ENCODE measurements at places on chromosomes 7 and 10. TPM values are rescaled to one million over a fixed set of nuclear protein-coding genes. Genes with fewer than 3 reads are reported as not detected.
A peak's percentile ranks its signal among the peaks of the same experiment; 100 is the strongest.

DNA sequence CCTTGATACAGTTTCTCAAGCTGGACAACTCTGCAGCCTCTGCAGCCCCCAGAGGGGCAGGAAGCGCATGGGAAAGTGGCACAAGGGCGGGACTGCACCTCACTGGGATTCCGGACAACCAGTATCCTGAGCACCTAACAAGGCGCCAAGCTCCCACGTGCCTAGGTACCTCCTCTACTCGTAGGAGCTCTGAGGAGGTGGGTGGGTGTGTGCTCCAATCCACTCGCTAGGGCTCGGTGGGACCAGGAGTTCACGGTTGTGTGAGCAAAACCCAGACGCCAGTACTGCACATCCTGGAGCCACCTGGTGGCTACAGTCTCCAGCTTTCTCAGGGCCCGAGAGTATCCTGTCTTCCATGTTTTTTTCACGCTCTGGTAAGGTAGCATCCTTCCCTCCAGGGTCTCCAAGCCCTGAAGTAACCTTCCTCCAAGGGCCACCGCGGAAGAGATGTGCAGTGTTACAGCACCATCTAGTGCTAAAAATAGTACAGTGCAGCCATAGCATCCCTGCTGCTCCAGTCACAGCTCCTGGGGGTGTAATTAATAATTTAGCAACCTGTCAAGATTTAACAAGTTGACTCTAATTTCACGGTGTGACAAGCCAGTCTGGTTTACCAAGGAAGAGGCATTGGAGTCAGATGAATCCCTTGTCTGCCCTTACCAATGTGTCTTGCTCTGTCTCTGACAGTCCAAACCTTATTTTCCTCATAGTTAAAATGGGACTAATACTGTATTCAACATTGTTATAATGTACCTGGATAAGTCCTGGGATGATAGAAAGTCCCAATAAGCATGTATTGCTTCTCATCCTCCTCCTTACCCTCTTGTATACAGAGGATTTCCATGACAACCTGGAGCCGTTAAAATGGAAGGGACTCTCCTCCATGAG lies 70.4 kb downstream of the HERPUD2 start:
- H3K36me3 ChIP-seq = 0 out of 2 replicates have a peak, but pooled peaks cover 7% of the 10 kb centered on the region
- no peak overlapping the region for H3K4me3 ChIP-seq
- no peak overlapping the region for H3K27ac ChIP-seq
- DNase-seq = peak; percentile 49
- no peaks in the 10 kb centered on the region for H3K4me1 ChIP-seq

DNA sequence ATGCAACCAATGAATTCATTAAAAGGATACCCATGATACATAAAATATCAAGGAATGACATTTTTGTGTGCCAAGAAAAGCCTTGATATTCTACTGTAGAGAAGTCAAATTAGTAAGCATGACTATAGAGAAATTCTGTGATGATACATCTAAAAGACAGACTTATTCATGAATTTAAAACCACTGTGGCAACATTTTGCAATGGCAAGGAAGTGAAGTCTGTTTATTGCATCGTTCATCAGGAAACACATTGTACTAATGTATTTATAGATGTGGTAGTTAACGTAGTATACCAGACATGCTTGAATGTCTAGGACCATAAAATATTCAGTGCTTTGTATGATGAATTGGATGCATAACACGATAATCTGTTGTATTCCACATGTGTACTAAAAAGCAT lies 9.3 kb upstream of the CLEC5A start:
- H3K27ac ChIP-seq = peak overlapping the region; percentile 53
- H3K27me3 ChIP-seq = no peaks in the 10 kb centered on the region
- H3K4me3 ChIP-seq = 0 out of 2 replicates have a peak overlapping the region, but pooled peaks have one; percentile 20
- peak; percentile 65 for DNase-seq
- H3K36me3 ChIP-seq = no peaks in the 10 kb centered on the region

DNA sequence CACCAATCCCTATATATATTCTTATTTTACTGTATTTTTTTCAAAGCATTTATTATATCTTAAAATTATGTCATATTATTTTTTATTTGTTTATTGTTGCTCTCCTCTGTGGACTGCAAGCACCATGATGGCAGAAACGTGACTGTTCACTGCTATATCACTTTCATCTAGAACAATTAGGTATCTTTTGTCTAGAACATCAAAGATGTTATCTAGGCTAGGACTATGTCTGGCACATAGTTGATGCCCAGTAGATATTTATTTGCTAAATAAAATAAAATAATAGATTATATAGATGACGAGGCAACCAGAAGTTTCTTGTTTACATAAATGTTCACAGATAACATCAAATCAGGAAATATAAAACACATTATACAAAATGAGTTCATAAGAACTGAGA lies 12.4 kb upstream of the GPR158 start:
- no peaks in the 10 kb centered on the region for H3K4me1 ChIP-seq
- peaks cover 11% of the 10 kb centered on the region for H3K27me3 ChIP-seq
- DNase-seq = no peak
- H3K27ac ChIP-seq = no peak overlapping the region

The CALCR gene
- not detected for total RNA-seq

The MYO1G gene
- total RNA-seq = not detected

DNA sequence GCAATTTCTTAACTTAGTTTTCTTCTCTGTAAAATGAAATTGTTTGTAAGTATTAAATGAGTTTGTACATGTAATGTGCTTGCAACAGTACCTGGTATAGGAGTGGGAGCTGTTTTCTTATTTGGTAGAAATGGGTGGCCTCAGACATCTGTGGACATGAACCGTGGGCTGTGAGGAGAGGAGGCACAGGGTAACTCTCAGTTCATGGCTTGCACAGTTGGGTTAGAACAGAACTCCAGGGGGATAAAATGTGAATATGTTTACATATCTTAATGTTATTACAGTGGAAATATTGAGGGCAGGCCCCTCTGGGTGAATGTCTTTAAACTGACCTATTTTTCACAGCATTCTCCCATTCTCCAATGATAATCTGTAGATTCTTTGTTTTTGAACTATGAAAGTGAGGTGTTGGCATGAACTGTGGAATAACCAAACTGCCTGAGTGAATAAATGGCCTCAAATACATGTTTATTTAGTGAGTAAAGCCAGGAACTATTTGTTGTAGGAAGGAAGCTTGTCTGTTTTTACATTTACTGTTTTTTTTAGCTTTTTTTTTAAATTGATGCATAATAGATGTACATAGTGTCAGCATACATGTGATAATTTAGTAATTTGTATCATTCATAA lies 2.6 kb downstream of the ABCA13 start:
- H3K36me3 ChIP-seq = no peaks in the 10 kb centered on the region
- no peak overlapping the region for H3K27ac ChIP-seq
- no peaks in the 10 kb centered on the region for H3K27me3 ChIP-seq
- no peak overlapping the region for H3K4me3 ChIP-seq
- peaks cover 20% of the 10 kb centered on the region for H3K4me1 ChIP-seq

DNA sequence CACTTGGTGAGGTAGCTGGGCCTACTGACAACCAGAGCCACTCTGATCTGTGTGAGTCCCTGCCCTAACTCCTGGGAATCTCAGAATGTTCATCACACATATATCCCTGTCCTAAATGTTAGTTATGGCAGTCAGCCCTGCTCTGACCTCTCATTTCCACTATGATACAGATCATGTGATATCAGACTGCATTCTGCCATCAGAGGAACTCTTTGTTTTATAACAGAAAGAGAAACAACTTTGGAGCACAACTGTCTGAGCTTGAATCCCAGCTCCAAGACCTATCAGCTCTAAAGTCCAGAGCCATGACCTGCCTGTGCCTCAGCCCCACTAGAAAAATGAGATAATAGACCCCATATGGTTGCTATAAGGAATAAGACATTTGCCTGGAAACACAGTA lies 54.6 kb upstream of the ABCB4 start:
- no peak for DNase-seq
- no peaks in the 10 kb centered on the region for H3K27me3 ChIP-seq

The CUL2 gene
- 29.7 TPM for total RNA-seq

DNA sequence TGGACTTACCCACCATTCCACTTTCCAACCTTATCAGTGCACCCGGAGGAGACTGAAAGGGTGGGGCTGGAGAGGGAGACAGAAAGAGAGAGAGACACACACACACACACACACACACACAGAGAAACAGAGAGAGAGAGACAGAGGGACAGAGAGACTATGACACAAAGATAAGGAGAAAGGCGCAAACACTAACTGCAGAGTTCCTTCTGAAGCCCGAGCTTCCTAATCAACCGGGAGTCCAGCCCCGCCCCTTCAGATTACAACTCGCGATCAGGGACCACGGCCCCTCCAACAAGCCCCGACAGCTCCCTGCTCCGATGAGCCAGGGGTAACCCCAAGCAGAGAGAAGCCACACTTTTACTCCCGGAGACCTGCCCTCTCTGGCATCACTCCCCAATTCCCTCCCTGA lies 499 bp downstream of the GAL3ST4 start:
- no peaks in the 10 kb centered on the region for H3K4me1 ChIP-seq
- no peak overlapping the region for H3K27ac ChIP-seq
- H3K4me3 ChIP-seq = peak overlapping the region; percentile 66
- H3K36me3 ChIP-seq = no peaks in the 10 kb centered on the region

The RBP3 gene
- not detected for total RNA-seq

The NPSR1 gene
- not detected for total RNA-seq

- no peaks in the 10 kb centered on the region for H3K36me3 ChIP-seq
- no peak for DNase-seq
- H3K4me3 ChIP-seq = no peak overlapping the region
Observed at GRCh38 chr7:103879411-103879810, 110.0 kb downstream of the RELN start.

DNA sequence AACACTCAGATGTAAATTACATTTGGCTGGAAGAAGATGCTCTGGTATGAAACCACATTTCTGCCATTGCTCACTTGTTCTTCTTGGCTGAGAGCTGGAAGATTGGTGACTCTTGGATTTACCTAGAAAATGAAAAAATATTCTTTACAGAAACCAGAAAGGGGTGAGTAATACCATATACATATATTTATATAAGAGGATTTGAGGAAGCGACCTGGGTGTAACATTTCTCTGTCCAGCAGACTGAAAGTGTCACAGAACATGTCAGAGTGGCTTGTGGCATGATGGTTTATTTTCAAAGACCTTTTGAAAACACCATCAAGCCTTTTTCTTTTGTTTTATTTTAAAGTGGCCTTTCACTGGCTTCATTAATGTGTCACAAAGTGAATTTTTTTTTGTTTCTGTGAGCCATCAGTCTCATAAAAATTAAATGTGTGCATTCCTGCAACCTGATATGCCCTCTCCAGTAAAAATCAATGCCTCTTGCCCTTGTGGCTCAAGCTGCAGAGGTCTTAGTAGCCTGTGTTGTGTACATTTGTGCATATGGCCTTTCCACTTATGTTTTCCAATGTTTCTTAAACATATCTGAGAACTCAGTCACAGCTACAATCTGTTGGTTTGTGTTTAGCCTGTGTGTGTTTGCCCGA lies 23.5 kb downstream of the CREB5 start:
- DNase-seq = no peak
- no peaks in the 10 kb centered on the region for H3K36me3 ChIP-seq
- no peak overlapping the region for H3K4me3 ChIP-seq

DNA sequence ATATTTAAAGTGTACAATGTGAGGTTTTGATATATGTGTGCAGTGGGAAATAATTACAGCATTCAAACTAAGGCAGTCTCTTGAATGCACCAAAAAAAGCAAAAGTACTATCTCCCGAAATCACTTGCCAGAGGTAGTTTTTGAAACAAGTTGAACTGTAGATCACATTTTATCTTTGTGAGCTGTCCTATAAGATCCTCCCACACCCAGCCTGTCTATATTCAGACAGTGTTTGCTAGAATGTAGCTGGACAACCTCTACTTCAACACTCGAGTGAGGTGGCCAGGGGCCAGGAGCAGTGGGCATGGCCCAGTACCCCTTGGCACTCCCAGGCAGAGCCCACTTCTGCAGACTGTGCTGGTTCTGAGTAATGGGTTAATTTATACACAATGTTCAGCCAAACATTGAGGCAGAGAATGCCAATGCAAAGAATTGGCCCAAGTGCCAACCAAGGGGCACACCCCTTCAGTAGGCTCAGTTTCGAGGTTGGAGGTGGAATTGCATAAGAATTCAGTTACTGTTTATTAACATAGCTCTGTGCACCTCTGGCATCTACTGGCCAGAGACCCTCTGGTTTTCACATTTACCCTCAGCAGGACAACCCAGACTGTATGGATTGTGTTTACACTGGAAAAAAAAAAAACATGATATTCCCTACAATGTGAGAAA lies 70.5 kb downstream of the AHR start:
- no peaks in the 10 kb centered on the region for H3K27me3 ChIP-seq
- no peaks in the 10 kb centered on the region for H3K36me3 ChIP-seq
- peak; percentile 34 for DNase-seq
- H3K4me1 ChIP-seq = peaks cover 55% of the 10 kb centered on the region

DNA sequence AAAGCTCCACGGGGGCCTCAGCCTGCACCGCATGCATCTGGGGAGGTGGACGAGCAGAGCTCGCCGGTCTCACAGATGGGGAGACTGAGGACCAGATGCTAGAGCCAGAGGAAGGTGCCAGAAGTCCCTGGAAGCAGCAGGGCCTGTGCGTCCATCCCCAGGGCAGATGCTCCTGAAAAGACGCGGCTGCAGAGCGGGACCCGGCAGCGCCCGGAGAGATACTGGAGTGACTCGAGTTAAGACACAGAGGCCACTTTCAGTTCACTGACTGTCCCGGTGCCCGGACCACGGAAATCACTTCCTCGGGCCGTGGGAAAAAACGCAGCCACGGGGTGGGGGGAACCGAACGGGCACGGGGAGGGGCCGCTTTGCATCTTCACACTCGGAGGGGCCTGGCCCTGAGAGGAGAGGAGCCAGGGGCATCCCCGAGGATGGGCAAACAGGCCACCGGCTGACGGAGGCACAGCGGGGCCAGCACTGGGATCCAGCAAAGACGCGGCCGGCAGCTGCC lies 85.4 kb downstream of the FOXL3 start:
- H3K4me3 ChIP-seq = no peak overlapping the region
- no peak for DNase-seq
- H3K27me3 ChIP-seq = peaks cover 29% of the 10 kb centered on the region
- no peak overlapping the region for H3K27ac ChIP-seq
- H3K4me1 ChIP-seq = no peaks in the 10 kb centered on the region

DNA sequence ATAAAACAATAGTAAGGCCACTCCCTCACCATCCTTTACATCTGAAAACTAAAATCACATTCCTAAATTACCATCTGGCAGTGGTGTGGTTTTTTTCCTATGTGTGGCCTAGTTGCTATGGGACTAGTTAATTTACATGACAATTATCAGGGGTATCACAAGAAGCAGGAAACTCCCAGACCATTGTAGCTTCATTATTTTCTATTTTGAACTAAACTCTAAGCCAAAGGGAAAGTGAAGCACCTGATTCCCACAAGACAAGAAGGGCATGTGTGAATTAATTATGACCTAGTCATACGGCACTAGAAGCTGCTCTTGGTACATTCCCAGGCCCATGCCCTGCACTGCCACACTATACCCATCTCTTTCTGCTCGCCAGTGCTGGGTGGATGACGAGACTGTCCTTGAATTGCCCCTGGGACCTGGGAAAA lies 103.4 kb downstream of the ATXN7L1 start:
- DNase-seq = no peak
- no peak overlapping the region for H3K27ac ChIP-seq
- no peaks in the 10 kb centered on the region for H3K27me3 ChIP-seq

GRCh38 chr7:121545418-121545817 lies 149.3 kb upstream of the FAM3C start:
- H3K4me3 ChIP-seq = no peak overlapping the region
- H3K27me3 ChIP-seq = peaks cover 53% of the 10 kb centered on the region
- no peak for DNase-seq
- no peaks in the 10 kb centered on the region for H3K36me3 ChIP-seq
- peaks cover 15% of the 10 kb centered on the region for H3K4me1 ChIP-seq
- H3K27ac ChIP-seq = no peak overlapping the region
